SIG-M5 (cell line): ENCODE measurements at places on chromosomes 7 and 10.

DNA sequence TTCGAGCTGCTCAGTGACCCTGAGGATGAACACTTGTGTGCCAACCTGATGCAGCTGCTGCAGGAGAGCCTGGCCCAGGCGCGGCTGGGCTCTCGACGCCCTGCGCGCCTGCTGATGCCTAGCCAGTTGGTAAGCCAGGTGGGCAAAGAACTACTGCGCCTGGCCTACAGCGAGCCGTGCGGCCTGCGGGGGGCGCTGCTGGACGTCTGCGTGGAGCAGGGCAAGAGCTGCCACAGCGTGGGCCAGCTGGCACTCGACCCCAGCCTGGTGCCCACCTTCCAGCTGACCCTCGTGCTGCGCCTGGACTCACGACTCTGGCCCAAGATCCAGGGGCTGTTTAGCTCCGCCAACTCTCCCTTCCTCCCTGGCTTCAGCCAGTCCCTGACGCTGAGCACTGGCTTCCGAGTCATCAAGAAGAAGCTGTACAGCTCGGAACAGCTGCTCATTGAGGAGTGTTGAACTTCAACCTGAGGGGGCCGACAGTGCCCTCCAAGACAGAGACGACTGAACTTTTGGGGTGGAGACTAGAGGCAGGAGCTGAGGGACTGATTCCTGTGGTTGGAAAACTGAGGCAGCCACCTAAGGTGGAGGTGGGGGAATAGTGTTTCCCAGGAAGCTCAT lies 1.1 kb downstream of the DDIT4 start:
- no peak for DNase-seq

- DNase-seq: no peak
Observed at GRCh38 chr10:17209881-17210280, 8.4 kb upstream of the TRDMT1 start.

- DNase-seq: no peak
Observed at GRCh38 chr7:120233338-120233737, 39.6 kb upstream of the KCND2 start.

DNA sequence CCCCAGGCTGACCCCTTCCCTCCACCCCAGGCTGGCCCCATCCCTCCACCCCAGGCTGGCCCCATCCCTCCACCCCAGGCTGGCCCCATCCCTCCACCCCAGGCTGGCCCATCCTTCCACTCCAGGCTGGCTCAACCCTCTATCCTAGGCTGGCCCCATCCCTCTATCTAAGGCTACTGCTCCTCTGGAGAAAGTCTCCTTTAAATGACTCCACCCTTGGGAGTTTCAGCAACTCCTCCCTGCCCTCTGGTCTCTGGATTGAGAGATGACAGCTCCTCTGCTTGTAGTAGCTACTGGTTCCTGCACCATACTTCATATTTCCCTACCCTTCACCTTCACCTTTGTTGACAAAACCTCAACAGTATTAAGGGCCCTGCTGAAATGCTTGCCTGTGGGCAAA lies 8.5 kb downstream of the PRLHR start:
- DNase-seq: no peak

DNA sequence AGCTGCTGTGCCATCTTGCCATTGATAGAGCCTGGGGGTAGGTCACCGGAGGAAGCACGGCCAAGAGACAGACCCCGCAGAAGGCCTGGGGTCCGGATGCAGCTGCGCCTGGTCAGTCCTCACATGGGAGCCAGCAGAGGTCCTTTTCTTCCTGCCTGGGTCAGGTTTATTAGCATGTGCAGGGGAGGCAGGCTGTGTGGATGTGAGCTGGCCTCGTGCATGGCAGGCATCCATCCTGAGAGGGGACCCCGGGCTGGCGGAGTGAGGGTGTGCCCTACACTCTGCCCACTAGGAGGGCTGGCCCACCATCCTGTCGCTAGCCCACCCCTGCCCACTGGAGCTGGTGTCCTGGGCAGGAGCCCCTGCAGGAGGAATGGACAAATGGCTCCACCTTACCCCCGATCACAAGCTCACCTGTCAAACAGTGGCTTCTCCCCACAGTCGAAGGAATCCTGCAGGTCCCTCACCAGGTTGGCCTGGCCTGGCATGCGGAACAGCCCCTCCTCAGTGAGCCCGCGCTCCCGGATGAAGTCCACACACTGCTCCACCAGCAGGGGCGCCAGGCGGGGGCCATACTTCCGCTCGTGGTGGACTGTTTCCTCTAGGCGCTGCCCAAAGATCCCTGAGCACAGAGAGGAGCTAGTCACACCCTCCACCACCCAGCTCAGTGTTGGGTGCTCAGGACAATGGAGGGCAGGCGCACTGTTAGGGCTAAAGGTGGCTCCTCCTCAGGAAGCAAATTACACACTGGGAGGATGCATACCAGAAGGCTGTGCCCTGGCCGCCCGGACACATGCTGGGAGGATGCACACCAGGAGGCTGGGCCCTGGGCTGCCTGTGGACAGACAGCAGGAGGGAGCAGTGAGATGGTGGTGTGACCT lies 145.4 kb downstream of the ARHGAP22 start:
- DNase-seq: no peak

GRCh38 chr10:93595378-93596161 lies 5.5 kb downstream of the RBP4 start:
- no peak for DNase-seq

- DNase-seq: no peak
Observed at GRCh38 chr7:42831718-42832522, 80.0 kb downstream of the C7orf25 start.

GRCh38 chr7:23462846-23463245 lies 7.4 kb downstream of the IGF2BP3 start:
- no peak for DNase-seq
